NCI-H2081 treated with DMSO at 0.1 percent for 48 hours (cell line): ENCODE measurements at places on chromosomes 11 and 22.

DNA sequence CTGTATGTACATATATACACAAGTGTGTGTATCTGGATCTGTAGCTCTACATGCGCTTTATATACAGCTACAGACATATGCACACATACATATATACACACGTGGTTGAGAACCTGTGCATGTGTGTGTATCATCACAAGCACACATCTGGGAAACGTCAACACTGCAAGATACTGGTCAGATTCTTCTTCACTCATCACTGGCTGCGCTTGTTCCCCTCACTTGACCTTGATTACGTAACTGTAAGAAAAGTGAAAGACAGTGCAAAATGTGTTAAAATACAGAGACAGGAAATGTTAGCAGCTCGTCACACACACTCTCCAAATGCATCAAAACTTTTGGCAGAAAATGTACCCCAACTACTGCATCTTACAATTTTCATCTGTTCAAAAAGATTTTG lies 51.9 kb upstream of the MN1 start:
- DNase-seq = no peak

DNA sequence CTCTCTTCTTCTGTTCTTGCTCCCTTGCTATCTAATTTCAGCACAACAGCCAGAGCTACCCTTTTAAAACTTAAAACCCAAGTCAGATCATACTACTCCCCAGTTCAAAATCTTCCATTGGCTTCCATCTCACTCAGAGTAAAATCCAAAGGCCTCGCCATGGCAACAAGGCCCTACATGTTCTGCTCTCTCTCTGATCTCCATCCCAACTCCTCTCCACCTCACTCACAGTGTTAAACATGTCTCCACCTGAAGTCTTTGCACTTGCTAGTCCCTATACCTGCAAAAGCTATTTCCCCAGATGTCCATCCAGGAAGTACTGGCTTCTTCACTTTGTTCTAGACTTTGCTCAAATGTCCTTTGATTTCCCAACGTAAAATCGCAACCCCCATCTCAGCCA lies 3.0 kb upstream of the GRAP2 start:
- DNase-seq = no peak

GRCh38 chr22:41563051-41563711 lies 2.4 kb downstream of the CSDC2 start:
- DNase-seq = no peak

- DNase-seq = no peak
These were observed 91.7 kb upstream of the E2F8 start for GRCh38 chr11:19332476-19332875.

- DNase-seq = peak; percentile 37
These were observed 88.4 kb upstream of the TEAD1 start for GRCh38 chr11:12585861-12586260.

DNA sequence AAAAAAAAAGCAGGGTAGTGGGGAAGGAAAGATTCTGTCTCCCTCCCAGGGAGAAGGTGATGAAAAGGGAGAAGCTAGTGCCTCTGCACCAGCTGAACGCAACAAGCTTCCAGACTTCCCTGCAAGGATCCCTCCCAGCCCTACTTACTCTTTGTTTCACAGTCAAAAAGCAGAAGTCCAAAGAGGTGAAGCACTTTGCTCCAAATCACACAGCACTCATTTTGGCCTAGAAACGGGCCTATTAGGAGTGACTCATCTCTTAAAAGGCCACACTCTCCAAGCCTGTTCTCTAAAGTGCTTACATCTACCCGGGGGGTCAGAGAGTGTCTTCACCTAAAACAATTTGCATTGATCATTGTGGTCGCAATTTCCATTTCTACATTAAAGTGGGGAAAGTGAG lies 17.7 kb upstream of the GRK3 start:
- no peak for DNase-seq

DNA sequence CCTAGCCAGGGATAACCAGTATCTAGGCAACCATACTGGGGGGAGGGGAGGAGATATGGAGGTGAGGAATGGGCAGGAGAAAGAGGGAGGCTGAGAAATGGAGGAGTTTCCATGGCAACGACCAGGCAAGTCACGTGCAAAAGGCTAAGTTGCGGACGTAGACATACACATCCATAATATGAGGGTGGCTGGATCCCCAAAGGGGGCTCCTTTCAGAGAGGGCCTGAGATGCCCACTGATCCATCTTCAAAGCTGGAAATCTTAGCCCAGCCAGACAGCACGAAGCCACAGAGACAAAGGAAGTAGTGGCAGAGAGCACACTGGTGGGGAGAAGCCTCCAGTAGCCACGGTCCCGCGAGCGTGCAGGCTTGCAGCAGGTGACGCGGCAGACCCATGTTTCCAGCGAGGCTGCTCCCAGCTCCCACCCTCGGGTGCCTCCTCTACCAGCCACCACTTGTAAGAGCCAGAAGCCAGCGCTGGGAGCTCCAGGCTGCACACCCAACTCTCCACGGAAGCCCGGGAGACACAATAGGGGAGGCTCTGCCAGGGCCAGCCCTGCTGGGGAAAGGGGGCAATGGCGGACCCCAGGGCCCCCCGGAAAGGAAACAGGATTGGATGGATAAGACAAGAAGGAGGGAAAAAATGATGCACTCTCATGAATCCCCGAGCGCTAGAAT lies 938 bp downstream of the FXYD6 start:
- no peak for DNase-seq

DNA sequence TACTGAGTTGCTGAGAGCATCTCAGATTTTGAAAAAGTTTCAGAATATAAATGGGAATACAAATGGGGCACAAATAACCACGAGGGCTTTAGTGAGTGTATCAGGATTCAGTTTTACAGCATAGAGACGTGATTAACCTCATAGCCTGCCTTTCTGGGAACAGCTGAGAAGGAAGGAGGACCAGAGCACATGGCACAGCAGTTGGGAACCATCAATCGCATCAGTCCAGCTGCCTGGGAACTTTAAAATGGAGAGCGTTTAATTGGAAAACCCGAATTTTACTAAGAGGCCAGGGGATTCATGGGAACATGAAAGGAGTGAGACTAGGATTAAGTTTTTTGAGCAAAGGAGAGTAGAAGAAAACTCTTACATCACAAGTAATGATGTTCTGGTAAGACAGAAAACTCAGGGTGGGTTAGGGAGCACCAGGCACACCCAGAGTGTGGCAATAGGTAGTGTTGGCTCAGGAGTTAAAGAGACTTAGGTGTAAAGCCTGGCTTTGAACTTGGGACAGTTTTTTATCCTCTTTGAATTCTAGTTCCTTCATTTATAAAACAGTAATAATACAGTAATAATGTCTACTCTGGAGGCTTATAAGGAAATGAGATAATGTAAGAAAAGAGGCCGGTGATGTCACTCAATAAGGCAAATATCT lies 40.2 kb downstream of the FZD4 start:
- no peak for DNase-seq

GRCh38 chr11:72864702-72865655 lies 50.8 kb downstream of the ATG16L2 start:
- no peak for DNase-seq

GRCh38 chr11:19697721-19698121 lies 14.9 kb upstream of the NAV2 start:
- DNase-seq = no peak

GRCh38 chr22:27080036-27080578 lies 422.7 kb downstream of the MIAT start:
- no peak for DNase-seq

DNA sequence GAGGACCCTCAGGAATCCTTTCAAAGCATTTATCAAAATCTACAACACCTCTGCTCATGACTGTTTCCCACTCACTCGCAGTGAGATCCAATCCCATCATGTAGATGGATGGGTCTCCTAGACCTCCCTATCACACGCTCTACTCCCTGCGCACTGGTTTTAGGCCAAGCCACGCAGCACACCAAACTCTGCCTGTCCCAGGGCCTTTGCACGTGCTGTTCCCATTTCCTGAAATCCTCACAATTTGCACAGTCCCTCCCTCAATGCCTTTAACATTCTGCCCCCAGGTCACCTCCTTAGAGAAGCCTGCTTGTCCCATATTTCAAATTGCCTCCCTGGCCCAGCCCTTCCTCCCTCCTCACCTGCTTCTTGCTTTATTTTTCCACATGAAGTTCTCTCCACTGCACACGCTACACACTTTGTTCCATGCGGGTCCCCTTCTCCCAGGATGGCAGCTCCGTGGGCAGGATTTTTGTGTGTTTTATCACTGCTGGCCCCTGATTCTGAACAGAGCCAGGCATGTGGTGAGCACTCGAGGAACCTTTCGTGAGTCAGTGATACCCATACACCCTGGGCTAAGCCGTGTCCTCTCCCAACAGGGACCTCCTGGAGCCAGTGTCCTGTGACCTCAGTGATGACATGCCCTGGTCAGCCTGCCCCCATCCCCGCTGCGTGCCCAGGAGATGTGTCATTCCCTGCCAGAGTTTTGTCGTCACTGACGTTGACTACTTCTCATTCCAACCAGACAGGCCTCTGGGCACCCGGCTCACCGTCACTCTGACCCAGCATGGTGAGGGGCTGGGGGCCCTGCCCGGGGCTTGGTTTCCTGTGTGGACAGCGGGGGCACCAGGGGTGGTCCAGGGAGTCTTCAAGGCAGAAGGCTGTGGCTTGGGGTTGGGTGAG lies 12.2 kb downstream of the CSF2RB start:
- no peak for DNase-seq

- DNase-seq = no peak
These were observed 765 bp downstream of the RCOR2 start for GRCh38 chr11:63915961-63916836.

GRCh38 chr11:86477495-86478155 lies 102.9 kb downstream of the CCDC81 start:
- no peak for DNase-seq

GRCh38 chr22:48490500-48491411 lies 1336.9 kb downstream of the BRD1 start:
- DNase-seq = no peak

- no peak for DNase-seq
These were observed 109.4 kb upstream of the KIRREL3 start for GRCh38 chr11:127109796-127110480.

DNA sequence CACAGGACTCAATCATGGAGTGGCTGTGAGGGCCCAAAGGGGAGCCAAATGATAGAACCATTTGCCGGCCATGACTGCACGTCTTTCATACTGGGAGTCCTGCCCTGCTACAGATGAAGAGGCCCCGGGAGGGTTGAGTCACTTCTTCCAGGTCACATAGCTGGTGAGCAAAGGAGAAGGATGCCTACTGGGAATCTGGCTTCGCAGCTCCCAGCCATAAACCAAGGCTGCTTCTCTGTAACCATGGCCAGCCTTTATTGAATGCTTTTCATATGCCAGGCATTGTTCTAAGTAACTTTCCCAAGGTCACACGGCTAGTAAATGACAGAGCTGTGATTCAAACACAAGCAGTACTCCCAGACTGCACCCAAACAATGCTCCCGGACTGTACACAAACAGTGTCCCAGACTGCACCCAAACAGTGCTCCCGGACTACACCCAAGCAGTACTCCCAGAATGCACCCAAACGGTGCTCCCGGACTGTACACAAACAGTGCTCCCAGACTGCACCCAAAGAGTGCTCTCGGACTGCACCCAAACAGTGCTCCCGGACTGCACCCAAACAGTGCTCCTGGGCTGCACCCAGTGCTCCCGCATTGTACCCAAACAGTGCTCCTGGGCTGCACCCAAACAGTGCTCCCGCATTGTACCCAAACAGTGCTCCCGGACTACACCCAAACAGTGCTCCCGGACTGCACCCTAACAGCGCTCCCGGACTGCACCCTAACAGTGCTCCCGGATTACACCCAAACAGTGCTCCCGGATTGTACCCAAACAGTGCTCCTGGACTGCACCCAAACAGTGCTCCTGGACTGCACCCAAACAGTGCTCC lies 89.8 kb downstream of the FBXO7 start:
- DNase-seq = no peak
